ENCODE measurements at places on chromosomes 3 and 15.

- no peak for DNase-seq
These were observed 32.1 kb downstream of the CYFIP1 start for GRCh38 chr15:22948056-22948455.

- no peak for DNase-seq
These were observed 66.6 kb downstream of the SLMAP start for GRCh38 chr3:57822686-57823085.

DNA sequence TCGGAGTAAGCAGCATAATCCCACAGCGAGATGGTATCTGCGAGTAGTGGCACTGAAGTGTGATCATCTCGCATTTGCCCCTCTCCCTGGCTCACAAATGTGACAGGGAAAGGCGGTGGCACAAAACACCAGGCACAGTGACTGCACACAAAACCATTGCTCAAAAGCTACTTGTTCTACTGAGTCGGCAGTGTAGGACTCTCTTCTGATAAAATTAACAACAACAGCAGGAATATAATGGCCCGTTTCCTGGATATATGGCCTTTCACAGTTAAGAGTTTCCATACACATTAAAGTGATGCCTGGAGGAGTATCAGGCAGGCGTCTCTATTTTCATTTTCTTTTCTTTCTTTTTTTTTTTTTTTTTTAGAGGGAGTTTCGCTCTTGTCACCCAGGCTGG, 69.0 kb downstream of the MYO1E start:
- no peak for DNase-seq

DNA sequence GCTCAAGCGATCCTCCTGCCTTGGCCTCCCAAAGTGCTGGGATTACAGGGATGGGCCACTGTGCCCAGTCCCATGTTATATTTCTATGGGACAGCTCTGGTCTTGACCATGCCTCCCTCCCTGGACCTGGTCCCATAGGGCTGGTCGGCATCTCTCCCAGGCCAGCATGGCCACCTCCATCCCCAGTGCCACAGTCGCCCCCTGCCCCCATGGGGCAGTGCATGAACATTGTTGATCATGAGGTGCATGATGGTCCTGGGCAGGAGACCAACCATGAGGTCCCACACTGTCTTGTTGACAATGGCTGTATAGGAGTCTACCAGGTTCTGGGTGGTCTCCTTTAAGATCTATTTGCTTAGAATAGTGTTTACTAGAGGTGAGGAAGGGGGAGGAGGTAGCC, 6.5 kb downstream of the RPS17 start:
- DNase-seq = no peak

GRCh38 chr15:95327661-95328060, 1002.8 kb upstream of the NR2F2 start:
- no peak for DNase-seq

- DNase-seq = no peak
These were observed 4.8 kb upstream of the RHOV start for GRCh38 chr15:40878785-40879184.

GRCh38 chr3:125440559-125440955, 65.4 kb upstream of the ZNF148 start:
- no peak for DNase-seq

DNA sequence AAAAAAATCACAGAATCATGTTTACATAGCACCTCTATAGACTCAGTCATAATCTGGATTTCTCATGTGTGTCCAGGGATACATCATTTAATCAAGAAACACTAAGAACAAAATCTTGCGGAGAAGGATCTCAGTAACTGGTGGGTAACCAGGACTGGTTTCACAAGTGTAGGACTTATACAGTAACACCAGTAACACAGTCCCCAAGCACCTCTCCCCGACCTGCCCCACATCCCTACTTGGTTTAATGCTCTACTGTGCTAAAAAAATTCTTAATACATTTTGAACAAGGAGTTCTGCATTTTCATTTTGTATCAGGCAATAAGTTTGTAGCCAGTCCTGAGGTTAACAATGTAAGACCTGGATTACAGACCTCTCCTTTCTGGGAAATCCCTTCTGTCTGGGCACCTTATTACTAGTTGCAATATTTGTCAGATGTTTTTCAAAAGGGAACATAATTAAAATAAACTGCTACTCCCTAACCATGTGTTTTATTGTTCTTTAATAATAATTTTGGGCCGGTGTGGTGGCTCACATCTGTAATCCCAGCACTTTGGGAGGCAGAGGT, 57.6 kb upstream of the BBX start:
- DNase-seq = no peak

DNA sequence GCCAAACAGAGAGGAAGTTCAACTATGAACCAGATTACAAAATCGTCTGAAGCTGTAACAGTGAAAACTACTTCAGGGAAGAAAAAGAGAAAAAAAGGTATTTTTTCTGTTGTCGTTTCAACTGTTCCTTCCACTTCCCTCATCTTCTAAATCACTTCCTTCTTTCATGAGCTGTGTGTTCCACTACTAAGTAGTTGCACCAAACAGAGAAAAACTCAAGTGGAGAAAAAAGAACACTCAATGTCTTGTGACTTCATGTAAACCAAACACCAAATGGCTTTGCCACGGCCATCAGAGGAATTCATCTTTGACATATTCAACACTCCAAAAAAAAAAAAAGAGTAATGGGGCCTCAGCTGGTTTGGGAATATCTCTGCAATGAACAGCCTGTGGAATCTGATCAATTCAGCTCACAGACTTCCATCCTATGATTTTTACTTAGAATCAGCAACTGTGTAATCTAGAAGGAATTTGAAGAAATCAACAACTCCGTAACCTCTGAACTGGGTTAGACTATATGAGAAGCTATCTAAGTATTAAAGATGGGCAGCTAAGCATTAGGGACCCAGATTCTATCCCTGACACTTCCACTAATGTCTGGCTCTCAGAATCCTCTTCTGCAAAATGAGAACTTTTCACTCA, 47.5 kb upstream of the RNF7 start:
- no peak for DNase-seq

- no peak for DNase-seq
These were observed 83.6 kb downstream of the THSD4 start for GRCh38 chr15:71198846-71199245.

DNA sequence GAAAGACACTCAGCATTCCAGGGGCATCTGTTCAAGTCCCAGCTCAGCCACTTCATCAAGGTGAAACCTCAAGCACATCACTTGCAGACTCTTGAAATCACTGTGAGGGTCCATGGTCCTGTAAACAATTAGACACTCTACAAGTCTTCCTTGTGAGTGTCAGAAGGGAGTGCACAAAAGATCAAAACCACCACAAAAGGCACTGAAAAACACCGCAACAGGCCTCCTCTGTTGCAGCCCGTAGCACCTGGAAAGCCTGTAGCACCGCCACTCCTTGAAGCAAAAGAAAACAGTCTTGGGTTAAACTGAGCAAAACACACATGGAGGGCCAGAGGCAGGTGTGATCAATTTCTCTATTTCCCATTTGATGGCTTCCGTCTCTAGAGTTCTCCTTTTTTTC, 63.8 kb upstream of the SNRK start:
- no peak for DNase-seq
